ENCODE measurements at places on chromosomes 11 and 22.

- peak; percentile 12 for DNase-seq
Observed at GRCh38 chr11:85974122-85974521, 94.8 kb downstream of the PICALM start.

DNA sequence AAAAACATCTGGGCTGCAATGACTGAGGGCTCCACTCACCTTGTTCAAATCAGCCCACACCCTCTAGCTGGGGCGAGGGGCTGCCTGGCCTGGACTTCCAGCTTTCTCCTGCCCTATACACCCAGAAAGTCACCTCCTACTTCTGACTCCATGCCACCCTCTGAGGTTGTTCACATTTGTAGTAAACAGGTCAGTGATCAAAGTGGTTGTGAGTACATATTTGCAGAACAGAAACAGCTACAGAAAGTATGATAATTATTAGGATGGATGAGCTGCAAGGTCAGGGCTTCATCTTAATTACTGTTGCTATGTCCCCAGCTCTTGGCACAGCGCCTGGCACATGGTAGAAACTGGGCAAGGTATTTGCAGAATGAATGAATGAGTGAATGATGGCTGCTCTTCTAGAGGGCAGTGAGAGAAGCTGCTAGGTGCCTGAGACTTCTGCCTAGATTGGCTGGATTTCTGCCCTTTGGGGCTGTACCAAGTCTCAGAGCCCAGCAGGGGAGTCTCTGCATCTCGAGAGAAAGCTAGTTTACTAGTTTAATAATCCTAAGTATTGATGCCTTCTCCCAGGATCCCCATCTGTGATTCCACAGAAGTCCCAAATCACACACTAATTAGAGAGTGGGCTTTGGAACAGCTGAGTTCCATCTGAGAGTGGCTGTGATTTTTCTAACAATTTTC is 36.0 kb downstream of the SYT13 start:
- DNase-seq = no peak

DNA sequence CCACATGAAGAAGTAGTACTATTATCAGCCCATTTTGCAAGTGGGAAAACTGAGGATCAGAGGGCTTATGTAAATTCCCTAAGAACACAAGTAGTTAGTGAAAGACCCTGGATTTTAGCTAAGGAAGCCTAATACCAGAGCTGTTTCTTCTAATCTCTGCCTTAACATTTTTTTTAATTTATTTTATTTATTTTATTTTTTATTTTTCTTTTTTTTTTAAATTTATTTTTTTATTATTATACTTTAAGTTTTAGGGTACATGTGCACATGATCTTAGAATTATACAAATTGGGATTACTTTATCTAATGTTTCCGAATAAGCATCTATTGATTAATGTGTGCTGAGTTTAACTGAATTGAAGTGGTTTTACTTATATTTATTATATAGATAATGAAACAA is 1015.3 kb downstream of the LRRC4C start:
- DNase-seq = no peak

DNA sequence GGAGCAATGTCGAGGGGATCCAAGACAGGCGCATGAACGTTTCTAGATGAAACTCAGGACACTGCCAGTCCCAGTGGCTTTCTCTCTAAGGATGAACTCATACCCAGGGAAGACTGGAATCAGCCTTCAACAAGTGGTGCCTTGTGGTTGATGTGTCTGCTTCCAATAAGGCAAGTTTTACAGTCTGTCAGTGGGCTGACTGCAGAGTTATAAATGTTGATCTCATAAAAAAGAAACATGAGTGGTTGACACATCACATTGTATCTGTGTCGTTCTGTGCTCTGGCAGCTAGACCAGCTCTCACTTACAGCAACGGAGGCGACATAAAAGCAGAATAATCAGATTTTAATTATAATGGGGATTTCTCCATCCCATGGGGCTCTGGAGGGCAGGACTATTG is 96.7 kb downstream of the SNX19 start:
- no peak for DNase-seq

GRCh38 chr11:102112509-102112821 is 2.2 kb downstream of the YAP1 start:
- no peak for DNase-seq

DNA sequence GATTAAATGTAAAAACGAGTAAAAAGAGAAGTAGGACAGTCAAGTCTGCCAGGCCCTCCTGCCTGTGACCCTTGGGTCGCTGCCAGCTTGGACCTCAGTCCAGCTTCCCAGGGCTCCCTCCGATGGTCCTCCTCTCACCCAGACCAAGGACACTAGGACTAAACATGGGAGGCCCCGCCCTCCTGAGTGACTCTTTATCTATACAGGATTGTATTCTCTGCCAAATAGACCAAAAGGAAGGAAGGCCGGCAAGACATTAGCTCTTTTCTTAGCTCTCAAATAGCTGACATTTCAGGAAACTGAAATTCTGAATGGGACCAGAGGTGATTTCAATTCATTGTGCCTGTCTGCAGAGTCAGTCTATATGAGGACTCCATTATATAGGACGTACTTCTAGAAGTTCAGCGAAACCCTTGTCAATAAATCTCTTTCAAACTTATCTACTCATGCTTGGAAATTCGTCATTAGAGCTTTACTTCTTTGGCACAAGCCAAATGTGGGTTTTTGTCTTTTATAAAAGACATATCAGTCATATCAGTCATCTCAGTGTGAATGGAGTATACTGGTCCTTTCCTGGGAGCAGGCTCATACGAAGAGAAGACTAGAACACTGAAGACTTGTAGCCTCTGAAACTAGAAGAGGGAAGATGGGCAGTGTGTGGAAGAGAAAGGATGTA is 28.5 kb downstream of the ADORA2A start:
- DNase-seq = no peak

- DNase-seq = no peak
Observed at GRCh38 chr11:125201525-125202141, 37.1 kb downstream of the PKNOX2 start.

DNA sequence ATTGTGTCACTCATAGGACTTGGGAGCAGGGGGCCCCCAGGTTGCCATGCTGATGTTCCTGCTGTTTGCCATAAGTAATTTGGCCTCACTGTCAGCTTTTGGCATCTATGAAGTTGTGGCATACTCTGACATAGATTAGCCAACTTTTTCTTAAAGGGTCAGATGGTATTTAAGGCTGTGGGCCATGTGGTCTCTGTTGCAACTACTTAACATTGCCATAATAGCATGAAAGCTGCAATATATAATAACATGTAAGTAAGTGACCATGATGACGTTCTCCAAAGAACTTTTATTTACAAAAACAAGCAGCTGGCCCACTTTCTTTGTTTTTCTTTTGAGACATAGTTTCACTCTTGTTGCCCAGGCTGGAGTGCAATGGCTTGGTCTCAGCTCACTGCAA is 2.2 kb upstream of the TMEM216 start:
- DNase-seq = no peak

- DNase-seq = no peak
Observed at GRCh38 chr22:39090426-39091064, 6.5 kb upstream of the APOBEC3H start.

DNA sequence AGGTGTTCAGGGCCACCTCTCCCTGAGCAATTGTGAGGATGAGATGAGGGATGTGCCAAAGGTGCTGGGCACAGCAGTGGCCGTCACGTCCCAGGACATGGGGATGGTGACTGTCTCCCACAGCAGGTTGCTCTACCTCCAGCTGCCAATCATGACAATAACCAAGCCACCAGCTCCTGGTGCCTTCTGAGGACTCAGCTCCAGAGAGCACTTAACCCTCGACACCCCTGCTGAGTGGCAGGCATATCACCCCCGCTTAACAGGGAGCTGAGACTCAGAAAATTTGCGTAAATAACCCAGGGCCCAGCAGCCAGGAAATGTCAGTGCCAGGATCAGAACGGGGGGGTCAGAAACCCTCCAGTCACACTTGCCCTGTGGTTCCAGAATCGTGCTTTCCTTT is 8.4 kb upstream of the PNPLA5 start:
- no peak for DNase-seq

GRCh38 chr22:49867303-49868265 is 13.9 kb downstream of the ZBED4 start:
- no peak for DNase-seq

- no peak for DNase-seq
Observed at GRCh38 chr11:33869481-33870422, 22.1 kb downstream of the LMO2 start.

DNA sequence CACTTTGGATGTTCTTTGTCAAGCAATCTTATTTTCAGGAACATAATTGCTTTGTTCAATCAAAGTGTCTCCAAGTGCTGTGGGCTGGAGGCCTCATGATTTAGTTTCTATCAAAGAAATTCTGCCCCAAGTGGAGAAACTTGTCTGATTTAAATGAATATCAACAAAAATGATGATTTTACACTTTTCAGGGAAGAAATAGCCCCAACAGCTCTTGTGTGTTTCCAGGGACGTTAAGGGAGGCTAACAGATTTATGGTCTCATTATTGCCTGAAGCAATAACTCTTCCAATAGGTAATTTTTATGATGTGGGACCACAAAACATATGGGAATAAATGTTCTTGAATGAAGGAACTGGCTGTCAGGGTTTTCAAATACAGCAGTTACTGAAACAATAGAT is 699.1 kb downstream of the FAM181B start:
- no peak for DNase-seq

DNA sequence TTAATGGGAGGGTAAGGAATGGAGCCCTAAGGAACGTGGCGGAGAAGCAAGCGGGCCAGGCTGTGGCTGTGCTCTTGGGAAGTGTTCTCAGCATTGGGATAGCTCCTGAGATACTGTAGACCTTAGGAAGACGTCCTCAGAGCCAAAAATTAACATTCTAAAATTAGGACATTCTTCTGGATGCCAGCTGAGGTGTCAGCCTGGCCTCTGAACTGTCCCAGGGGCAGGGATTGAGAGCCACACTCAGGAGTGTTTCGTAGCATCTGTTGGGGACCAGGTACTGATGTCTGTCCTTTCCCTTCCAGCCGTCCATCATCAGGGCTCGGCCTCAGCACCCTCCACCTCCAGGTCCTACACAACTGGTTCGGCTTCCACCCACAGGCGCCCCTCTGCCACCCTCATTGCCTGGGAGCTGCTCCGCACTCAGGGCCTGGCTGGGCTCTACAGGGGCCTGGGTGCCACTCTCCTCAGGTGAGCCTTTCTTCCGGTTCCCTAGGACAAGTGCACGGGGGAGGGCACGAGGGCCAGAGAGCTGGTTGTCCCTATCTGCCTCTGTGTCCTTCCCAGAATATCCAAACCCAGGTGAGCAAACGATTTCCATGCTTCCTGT is 23.6 kb downstream of the SLC25A18 start:
- no peak for DNase-seq

GRCh38 chr11:29265792-29266191 is 751.0 kb downstream of the KCNA4 start:
- DNase-seq = no peak

DNA sequence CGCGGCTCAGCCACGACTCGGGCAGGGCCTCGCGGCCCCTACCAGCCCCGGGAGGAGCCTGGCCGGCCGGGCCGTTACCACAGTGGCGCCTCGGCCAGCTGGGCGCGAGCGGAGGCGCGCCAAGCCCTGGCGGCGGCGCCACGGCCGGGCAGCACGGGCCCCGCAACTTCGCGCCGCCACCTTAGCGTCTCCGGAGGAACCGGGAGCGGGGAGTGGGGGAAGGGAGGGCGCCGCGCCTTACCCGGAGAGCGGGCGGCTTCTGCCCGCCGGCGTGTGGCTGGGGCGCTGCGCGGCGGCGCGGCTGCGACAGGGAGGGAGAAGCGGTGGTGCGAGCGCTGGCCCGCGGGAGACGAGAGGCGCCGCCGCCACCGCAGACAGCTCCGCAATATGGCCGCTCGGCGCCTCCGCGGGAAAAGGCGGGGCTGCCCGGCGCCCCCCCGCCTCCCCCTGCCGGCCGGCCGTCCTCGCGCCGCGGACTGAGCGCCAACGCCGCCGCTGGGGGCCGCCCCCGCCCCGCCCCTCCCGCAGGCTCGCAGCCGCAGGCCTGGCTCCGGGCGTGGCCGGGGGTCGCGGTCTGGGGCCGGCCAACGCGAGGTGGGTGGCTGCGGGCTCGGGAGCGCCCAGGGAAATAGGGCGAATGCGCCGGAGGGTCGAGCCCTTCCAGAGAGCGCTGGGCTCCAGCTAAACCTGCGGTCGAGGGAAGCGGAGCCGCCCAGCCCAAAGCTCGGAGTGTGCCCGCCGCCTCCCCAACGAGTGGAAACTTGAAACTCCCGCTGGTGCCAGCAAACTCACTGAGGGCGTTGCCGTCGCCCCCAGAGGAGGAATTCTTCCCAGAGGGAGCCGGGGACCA is at the start of gene RDX:
RDX (minus strand) TSS at position 389 of the 850 bp plus-strand sequence. CDS start 16,922 bp downstream, outside the sequence.
- DNase-seq = peak; percentile 43

GRCh38 chr22:42920101-42920820 is 63.2 kb upstream of the ARFGAP3 start:
- DNase-seq = no peak

Data from brain microvascular endothelial cell (primary cell).